ENCODE measurements at places on chromosomes 3 and 15.

DNA sequence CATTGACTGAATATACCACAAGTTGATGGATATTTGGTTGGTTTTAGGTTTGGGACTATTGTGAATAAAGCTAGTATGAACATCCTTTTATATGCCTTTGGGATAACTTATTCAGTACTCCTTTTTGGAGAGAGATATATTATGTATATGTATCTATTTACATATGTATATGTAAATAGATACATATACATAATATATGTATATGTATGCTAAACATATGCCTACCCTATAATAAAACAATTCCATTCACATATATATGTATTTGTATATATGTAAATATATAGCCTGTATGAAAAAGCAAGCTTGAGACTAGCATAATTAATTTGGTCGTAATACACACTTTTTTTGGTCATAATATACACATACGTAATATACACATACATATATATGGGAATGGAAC is 15.8 kb upstream of the GASK1A start:
- no peak for DNase-seq

GRCh38 chr3:2978977-2979732 is 131.0 kb downstream of the IL5RA start:
- no peak for DNase-seq

DNA sequence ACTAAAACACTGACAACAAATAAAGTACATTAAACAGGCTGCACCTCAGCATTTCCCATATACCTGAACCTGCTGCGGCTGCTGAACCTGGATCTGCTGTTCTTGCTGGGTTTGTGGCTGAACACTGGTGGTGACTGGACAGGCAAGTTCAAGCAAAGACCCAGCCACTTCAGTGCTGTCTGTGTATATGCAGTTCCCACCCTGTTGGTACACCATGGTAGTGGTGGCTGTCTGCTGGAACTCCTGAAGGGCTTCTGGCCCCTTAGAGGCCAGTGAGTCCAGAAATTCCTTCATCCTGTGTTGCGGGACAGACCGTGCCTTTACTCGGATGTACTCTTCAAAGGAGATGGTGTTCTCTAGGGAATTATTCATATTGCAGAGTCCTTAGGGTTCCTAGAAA is 17.2 kb downstream of the QRICH1 start:
- no peak for DNase-seq

- no peak for DNase-seq
Observed at GRCh38 chr3:132232231-132232792, 84.9 kb upstream of the ACP3 start.

DNA sequence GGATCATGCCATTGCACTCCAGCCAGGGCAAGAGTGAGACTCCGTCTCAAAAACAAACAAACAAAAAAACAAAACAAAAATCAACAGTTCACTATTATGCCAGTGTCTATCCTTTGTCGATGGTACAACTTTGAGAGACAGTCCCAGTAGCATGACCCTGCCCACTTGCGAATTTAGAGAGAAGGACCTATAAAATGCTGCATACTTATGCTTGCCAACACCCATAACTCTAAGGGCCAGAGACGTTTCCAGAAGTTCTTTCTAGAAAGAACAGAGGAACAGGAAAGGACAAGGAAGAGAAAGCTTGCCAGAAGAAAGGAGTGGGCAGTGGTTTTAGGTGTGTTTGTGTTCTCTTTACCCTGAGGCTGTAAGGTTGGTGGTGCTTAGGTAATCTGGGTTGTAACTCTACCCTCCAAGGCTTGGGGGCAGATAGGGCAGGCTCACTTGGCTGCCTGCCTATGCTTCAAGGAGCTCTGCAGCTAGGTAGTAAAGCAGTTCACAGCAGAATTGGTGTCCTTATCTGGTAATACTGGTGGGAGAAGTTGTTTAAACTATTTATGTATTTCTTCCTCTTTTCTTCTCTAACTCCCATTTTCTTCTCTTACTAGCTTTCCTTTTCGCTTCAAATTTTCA is 50.6 kb upstream of the SPPL2A start:
- DNase-seq: no peak

GRCh38 chr3:157111518-157111917 is 48.4 kb downstream of the CCNL1 start:
- no peak for DNase-seq

DNA sequence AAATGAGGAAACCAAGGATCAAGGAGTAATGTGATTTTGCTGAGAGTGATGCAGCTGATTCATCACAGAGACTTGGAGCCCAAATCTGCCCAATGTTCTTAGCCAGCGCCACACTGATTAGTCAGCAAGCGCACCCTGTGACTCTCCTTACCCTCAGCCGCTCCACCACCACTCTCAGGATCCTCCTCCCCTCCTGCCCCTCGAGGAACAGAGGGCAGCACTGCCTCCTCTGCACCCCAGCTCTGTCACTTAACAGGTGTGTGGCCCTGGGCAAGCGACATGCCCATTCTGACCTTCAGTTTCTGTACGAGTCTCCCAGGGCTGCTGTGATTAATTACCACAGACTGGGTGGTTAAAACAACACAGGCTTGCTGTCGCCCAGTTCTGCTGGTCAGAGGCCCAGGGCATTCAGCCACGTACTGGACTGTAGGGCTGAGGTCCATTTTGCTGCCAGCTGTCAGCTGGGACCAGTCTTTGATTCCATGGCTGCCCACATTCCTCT is 36.1 kb upstream of the HRH1 start:
- DNase-seq: no peak

- DNase-seq: peak; percentile 25
Observed at GRCh38 chr15:60787837-60788691, 309.1 kb upstream of the ICE2 start.

DNA sequence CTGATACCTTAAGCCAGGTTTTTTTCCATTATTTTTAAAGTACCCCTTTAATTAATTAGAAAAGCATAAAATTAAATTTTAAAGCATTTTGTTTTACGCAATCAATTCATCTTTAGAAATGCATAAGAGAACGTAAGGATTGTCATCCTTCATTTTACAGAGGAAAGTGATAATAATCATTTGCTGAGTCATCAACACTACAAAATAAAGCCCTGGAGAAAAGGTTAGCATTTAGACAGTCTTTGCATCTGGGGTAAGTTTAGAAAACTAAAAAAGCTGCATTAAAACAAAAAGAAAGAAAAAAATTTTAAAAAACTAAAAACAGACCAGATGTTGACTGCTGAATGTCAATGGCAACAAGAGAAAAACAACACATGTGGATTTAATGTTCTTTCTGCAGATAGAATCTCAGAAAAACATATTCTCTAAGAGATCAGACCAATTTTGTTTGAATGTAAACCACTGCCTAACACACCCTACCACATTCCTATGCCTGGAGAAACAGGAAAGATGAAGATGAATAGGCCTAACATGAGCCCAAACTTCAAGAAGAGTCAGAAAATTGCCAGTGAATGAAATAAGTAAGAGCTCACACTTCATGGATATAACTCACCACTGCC is 59.9 kb downstream of the SUCNR1 start:
- DNase-seq: no peak

GRCh38 chr3:193704431-193704830 is 111.4 kb downstream of the OPA1 start:
- no peak for DNase-seq

DNA sequence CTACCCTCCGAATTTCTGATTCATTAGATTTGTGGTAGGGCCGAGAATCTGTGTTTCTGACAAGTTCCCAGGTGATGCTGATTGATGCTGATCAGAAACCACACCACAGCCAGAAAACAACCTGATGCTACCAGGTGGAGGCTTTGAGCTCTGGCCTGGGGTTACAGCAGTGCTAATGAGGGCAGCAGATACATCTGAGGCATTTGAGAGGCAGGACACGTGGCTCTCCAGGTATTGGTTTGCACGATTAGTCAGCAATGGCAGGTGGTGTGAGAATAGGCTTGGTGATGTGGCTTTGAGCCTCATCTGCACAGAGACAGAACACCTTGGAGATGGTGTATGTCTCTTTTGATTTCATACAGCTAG is 78.8 kb upstream of the THBS1 start:
- DNase-seq: no peak

GRCh38 chr3:31952205-31952604 is 28.9 kb downstream of the OSBPL10 start:
- no peak for DNase-seq

DNA sequence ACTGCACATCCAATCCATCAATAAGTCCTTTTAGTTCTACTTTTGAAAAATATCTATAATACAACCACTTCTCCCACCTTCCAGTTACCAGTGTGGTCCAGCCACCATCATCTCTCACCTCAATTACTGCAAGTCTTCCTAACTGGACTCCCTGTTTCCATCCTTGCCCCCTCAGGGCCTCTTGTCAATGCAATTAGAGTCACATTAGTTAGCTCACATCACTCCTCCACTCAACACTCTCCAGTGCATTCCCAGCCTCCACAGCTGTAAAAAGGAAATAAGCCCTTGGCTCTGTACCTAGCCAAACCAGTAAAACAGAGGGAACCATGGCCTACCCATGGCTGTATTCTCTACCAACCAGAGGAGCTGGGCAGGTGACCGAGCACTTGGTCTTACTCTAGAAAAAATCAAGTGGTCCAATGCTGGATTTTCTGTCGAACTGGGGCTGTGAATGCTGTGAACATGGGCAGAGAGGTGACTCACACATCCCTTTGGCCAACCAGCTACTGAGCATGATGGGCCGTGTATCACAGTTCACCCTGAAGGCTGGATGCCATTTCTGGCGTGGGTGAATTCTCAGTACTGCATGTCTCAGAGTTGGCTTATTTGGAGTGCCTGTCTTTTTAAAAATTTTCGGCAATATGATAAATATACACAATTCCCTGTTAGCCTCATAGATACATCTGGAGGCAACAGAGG is 62.5 kb upstream of the C15orf61 start:
- no peak for DNase-seq

DNA sequence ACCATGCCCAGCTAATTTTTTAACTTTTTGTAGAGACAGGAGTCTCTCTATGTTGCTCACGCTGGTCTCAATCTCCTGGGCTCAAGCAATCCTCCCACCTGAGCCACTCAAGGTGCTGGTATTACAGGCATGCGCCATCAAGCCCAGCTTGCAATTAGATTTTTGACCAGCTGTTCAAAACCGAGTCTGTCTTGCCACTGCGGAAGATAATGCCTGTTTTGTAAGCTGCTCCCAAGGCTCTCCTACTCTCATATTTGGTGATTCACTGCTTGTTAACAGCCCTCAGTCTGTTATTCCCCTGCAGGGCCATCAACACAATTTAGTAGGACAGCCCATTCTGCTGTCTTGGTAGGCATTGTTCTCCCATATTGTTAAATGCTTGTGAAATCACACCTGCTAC is 17.8 kb upstream of the MCCC1 start:
- DNase-seq: no peak

- DNase-seq: no peak
Observed at GRCh38 chr3:42803414-42804105, 730 bp downstream of the HIGD1A start.

DNA sequence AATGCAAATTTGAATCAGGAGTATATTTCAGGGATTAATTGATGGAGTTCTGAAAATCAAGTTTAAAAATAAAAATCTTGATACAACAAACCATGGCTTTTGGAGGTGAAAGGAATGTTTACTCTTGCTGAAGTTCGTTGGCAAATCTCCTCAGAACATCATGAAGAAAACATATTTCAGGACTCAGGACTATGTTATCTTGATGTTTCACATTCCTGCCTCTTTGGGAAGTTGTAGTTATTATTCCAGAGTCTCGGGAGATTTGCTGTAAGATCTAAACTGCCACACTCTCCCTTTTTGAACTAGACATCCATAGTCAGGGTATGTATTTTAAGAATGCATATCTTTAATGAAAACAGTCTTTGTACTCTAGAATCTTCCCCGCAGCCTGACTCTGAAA is 271.2 kb downstream of the RBMS3 start:
- DNase-seq: no peak
